ENCODE measurements at places on chromosomes 16 and 17. TPM values are rescaled to one million over a fixed set of nuclear protein-coding genes. Genes with fewer than 3 reads are reported as not detected.

The KRTAP9-4 gene
- not detected for polyA plus RNA-seq

The ZC3H7A gene
- polyA plus RNA-seq: 32.3 TPM

The ATP2A1 gene
- not detected for polyA plus RNA-seq

The CCL7 gene
- polyA plus RNA-seq: not detected

The MYH13 gene
- not detected for polyA plus RNA-seq

The TBC1D3C gene
- polyA plus RNA-seq: not detected

The NOD2 gene
- polyA plus RNA-seq: 0.33 TPM

The KRT12 gene
- polyA plus RNA-seq: not detected

The CBFA2T3 gene
- polyA plus RNA-seq: not detected

The MT4 gene
- not detected for polyA plus RNA-seq

The IGF2BP1 gene
- polyA plus RNA-seq: not detected

The CFAP52 gene
- polyA plus RNA-seq: not detected

The SEZ6L2 gene
- polyA plus RNA-seq: not detected

The CTRB1 gene
- not detected for polyA plus RNA-seq

The TVP23C gene
- 4.1 TPM for polyA plus RNA-seq

The DPEP1 gene
- not detected for polyA plus RNA-seq

The NXN gene
- polyA plus RNA-seq: 0.06 TPM

The SYCE1L gene
- polyA plus RNA-seq: 1.8 TPM

The CTNS gene
- polyA plus RNA-seq: 4.5 TPM

The BRIP1 gene
- 0.72 TPM for polyA plus RNA-seq

The GJC1 gene
- not detected for polyA plus RNA-seq

The ITGB4 gene
- 1.4 TPM for polyA plus RNA-seq

The LRRC59 gene
- polyA plus RNA-seq: 13.8 TPM

The CDH1 gene
- polyA plus RNA-seq: not detected

The UNK gene
- 24.4 TPM for polyA plus RNA-seq

The ZNF319 gene
- polyA plus RNA-seq: 10.7 TPM

The ZNF423 gene
- polyA plus RNA-seq: not detected

The CRYBA1 gene
- not detected for polyA plus RNA-seq

The MPP2 gene
- 3.1 TPM for polyA plus RNA-seq

The PIRT gene
- polyA plus RNA-seq: not detected

The DNAAF1 gene
- 0.98 TPM for polyA plus RNA-seq

The CBX8 gene
- polyA plus RNA-seq: 1.4 TPM

The NLRC3 gene
- 31.9 TPM for polyA plus RNA-seq

All from naive thymus-derived CD8-positive, alpha-beta T cell (primary cell).